ENCODE measurements at places on chromosomes 13 and 19. TPM values are rescaled to one million over a fixed set of nuclear protein-coding genes. Genes with fewer than 3 reads are reported as not detected.

GRCh38 chr13:26909477-26909876, 148.9 kb upstream of the GPR12 start:
- no peaks in the 10 kb centered on the region for H3K36me3 ChIP-seq
- H3K4me3 ChIP-seq, result no peak overlapping the region
- DNase-seq, result no peak
- H3K27me3 ChIP-seq, result peaks cover 7% of the 10 kb centered on the region
- no peak overlapping the region for H3K27ac ChIP-seq

- H3K27ac ChIP-seq, result no peak overlapping the region
- no peak for DNase-seq
- H3K27me3 ChIP-seq, result no peaks in the 10 kb centered on the region
- no peaks in the 10 kb centered on the region for H3K36me3 ChIP-seq
- no peak overlapping the region for H3K4me3 ChIP-seq
These were observed 95.5 kb upstream of the SERP2 start for GRCh38 chr13:44278166-44278565.

GRCh38 chr19:54329476-54330165, 9.3 kb downstream of the LILRA4 start:
- no peak overlapping the region for H3K27ac ChIP-seq
- H3K4me3 ChIP-seq, result no peak overlapping the region
- no peaks in the 10 kb centered on the region for H3K36me3 ChIP-seq

DNA sequence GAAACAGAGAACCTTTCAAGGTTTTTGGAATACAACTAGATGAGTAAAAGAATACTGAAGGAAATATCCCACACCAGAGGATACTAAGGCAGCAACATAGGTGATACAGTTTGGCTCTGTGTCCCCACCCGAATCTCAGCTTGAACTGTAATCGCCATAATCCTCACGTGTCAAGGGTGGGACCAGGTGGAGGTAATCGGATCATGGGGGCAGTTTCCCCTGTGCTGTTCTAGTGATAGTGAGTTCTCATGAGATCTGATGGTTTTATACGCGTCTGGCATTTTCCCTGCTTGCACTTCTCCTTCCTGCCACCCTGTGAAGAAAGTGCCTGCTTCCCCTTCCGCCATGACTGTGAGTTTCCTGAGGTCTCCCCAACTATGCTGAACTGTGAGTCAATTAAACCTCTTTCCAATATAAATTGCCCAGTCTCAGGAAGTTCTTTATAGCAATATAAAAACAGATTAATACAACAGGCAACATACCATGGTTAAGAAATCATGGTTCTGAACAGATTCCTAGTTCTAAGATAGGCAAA, 97.0 kb downstream of the ABCC4 start:
- H3K36me3 ChIP-seq, result peaks cover 10% of the 10 kb centered on the region
- no peaks in the 10 kb centered on the region for H3K4me1 ChIP-seq
- no peaks in the 10 kb centered on the region for H3K27me3 ChIP-seq
- H3K27ac ChIP-seq, result no peak overlapping the region
- DNase-seq, result no peak
- no peak overlapping the region for H3K4me3 ChIP-seq

- no peak overlapping the region for H3K4me3 ChIP-seq
- no peak overlapping the region for H3K27ac ChIP-seq
- H3K27me3 ChIP-seq, result no peaks in the 10 kb centered on the region
- no peak for DNase-seq
These were observed 102.8 kb upstream of the SLC10A2 start for GRCh38 chr13:103168901-103169508.

DNA sequence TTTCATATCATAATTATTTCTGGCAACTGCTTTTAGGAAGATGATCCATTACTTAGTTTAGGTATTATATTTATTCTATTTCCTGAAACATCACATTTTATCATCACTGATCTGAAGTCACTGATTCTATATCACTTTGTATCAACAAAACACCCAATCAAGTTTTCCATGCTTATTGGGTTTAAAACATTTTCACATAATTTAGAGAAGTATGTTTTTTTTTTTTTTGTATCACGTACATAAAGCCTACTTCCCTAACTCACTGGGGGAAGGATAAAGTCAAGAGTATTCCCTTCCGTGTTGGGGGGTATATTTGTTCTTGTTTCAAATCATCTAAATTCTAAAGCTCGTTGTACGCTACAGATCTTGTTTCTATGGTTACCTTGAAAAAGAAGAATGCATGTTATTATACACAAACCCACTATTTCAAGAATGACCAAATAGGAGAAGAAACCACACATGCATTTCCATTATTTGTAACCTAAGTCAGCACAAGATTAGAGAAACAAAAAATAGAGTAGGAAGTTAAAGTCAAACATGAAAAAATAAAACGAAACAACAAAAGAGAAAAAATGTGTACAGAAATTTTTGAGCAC, 637.2 kb upstream of the MIR17HG start:
- no peak for DNase-seq
- no peak overlapping the region for H3K27ac ChIP-seq
- no peaks in the 10 kb centered on the region for H3K27me3 ChIP-seq
- no peaks in the 10 kb centered on the region for H3K4me1 ChIP-seq
- H3K4me3 ChIP-seq, result no peak overlapping the region

DNA sequence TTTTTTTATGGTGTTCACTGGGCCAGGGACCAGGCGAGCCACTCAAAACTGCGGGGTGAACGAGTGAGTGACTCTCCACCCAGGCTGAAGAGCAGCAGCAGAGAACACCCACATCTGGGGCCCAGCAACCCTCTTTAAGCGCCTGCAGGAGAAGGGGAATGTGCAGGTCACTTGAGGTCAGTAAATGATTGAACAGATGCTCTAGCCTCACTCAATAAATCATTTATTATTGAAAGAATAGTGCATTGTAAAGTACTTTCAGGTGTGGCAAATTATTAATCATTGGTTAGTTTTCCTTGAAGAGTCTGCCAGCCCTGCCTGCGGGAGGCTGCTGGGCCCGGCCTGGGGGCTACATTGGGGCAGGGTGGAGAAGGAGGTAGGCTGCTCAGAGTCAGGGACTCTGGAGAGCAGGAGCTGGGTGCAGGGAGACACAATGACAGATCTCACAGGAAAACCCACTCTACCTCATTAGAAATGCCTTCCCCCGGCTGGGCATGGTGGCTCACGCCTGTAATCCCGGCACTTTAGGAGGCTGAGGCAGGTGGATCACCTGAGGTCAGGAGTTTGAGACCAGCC, 42.5 kb downstream of the ABCC4 start:
- H3K36me3 ChIP-seq, result no peaks in the 10 kb centered on the region
- DNase-seq, result no peak
- H3K27ac ChIP-seq, result no peak overlapping the region
- no peaks in the 10 kb centered on the region for H3K27me3 ChIP-seq
- H3K4me3 ChIP-seq, result no peak overlapping the region
- H3K4me1 ChIP-seq, result no peaks in the 10 kb centered on the region

DNA sequence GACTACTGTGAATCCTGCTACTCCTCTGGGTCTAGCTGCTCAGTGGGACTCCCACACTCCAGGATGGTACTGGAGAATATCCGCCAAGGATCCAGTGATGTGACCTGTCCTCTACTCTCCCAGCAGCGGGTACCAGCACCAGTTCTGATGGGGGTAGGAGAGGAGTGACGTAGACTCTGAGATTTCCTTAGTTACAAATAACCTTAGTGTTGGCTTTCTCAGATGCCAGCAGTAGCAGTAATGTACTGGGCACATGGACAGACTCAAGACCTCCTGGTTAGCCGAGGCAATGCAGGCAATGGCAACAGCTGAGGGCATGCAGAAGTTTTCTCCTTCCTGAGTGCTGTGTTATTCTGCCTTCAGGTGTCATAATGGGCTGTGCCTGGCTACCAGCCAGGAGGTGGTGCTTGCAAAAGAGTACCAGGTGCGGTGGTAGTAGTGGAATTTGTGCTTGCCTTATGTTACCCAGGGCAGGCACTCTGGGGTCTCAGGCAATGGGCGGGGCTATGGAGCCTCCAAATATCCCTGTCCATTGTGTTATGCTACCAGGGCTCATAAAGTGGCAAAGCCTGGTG, 105.3 kb upstream of the KLF5 start:
- no peak overlapping the region for H3K4me3 ChIP-seq
- peaks cover 4% of the 10 kb centered on the region for H3K36me3 ChIP-seq
- peak; percentile 80 for DNase-seq

- peaks cover 10% of the 10 kb centered on the region for H3K36me3 ChIP-seq
- peaks cover 7% of the 10 kb centered on the region for H3K4me1 ChIP-seq
- no peaks in the 10 kb centered on the region for H3K27me3 ChIP-seq
- DNase-seq, result no peak
- peak overlapping the region; percentile 84 for H3K27ac ChIP-seq
These were observed 26.5 kb downstream of the NUMBL start for GRCh38 chr19:40663695-40664692.

GRCh38 chr13:106052200-106052767, 483.2 kb downstream of the EFNB2 start:
- no peaks in the 10 kb centered on the region for H3K36me3 ChIP-seq
- no peaks in the 10 kb centered on the region for H3K27me3 ChIP-seq
- H3K4me1 ChIP-seq, result no peaks in the 10 kb centered on the region
- no peak overlapping the region for H3K27ac ChIP-seq

The ZNF560 gene
- total RNA-seq, result not detected

The USHBP1 gene
- total RNA-seq, result 14.0 TPM

The ZNF665 gene
- total RNA-seq, result 6.0 TPM

The BSPH1 gene
- not detected for total RNA-seq

The DIRAS1 gene
- 1.8 TPM for total RNA-seq

All from upper lobe of right lung (tissue), 1 donor.